ENCODE measurements at places on chromosomes 1 and 21.

DNA sequence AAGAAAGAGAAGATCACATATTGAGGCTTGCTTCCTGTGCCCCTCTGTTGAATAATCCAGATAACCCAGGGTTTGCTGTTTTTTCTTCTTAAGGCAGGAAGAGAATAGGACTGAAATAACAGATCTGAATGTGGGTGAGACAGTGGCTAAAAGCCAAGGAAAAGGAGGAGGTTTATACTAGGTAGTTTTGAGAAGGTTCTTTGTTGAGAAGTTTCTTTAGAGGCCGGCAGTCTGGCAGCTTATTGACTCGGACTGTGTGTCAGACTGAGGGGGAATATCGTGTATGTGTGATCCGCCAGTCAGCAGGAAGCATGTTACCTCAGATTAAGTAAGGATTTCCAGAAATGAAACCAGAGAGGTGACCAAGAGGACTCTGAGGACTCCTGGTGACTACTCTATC is 119.8 kb downstream of the PLA2G4A start:
- DNase-seq: no peak

GRCh38 chr1:100936194-100936967 is 40.5 kb downstream of the SLC30A7 start:
- no peak for DNase-seq

DNA sequence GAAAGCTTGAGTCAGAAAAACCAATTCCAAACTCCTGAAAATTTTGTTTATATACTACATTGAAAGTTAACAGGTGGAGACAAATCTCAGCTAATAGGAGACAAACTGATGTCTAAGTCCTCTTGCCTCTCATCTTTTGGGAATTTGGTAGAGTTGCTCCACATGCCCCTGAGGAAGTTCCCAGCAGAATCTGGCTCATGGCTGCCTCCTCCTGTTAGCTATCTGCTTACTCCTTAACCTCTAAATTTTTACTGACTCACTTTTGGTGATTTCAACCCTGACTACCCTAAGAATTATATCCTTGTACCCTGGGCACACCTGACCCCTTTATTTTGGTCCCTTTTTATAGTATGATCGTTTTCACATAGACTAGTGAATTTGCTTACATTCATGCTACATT is 633.7 kb upstream of the USP24 start:
- DNase-seq: no peak

- no peak for DNase-seq
Measured at GRCh38 chr1:77655431-77655974, 27.0 kb downstream of the ZZZ3 start.

GRCh38 chr21:43835861-43836260 is 29.2 kb upstream of the AGPAT3 start:
- no peak for DNase-seq

DNA sequence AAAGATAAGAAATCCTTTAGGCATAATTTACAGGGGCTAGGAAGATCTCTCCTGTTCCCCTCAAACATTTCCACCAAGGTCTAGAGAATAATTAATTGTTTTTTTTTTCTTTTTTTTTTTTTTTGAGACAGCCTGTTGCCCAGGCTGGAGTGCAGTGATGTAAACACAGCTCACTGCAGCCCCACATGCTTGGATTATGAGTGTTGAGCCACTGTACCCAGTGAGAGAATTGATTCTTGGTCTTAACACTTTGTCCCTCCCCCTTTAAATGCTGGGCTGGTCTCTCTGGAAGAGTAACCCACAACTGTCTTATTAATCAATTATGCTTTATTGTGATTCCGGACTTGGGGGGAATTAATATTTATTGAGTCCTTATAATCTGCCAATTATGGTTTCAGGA is 33.4 kb downstream of the ATF3 start:
- DNase-seq: no peak

GRCh38 chr1:174689524-174689923 is 241.8 kb downstream of the GPR52 start:
- DNase-seq: no peak

DNA sequence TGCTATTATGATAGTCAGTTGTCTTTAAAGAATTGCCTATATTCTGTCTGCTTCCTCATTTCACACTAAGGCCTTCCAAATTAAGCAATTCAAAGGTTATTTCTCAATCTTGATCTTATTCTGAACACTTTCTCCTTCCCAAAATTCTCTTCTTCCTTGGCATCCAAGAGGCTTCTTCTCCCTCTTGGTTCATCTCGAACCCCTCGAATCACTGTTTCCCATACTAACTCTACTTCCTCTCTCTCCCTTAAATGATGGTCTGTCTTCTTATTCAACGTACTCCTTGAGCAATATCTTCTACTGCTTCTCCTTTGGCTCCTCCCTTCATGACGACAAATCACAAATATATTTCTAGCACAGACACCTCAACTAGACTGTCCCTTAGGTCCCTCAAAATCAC is 4.5 kb downstream of the COPA start:
- no peak for DNase-seq

DNA sequence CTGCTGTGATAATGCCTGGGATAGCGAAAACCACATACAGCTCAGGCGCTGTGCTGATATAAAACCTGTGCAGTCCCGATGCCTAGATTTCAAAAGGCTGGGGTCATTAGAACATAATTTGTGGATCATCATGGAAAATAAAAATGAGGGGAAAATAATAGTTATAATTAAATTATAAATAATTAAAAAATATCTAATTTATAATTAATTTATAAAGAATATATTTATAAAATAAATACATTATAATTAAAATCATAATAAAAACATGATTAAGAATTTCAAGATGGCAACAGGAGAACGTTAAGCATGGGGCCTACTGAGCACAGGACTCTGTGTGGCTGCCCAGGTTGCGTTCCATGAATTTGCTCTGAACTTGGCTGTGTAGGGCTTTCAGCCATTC is 53.9 kb downstream of the C21orf91 start:
- DNase-seq: no peak

DNA sequence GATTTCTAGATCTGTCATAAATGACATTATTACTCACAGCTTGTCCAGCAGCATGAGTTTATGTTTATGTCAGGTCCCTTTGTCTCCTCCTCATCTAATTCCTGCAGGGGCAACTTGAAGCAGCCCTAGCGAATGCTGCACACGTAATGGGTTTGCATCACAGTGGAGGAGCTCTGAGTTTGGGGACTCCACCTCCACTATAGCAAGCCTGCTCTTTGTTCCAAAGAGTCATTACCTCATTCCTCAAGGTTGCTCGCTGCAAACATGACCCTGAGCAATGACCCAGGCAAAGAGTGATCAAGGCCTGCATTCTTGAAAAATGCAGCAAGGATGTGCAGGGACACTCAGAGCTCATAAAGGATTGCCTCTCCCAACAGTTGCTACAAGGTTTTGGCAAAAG is 261.9 kb downstream of the HHIPL2 start:
- DNase-seq: no peak

- no peak for DNase-seq
Measured at GRCh38 chr1:238681451-238681850, 704.9 kb upstream of the CHRM3 start.
